NCI-H187 treated with DMSO at 0.1 percent for 48 hours (cell line): ENCODE measurements at places on chromosomes 1 and 21.

- no peak for DNase-seq
Observed at GRCh38 chr1:23763041-23763577, 15.1 kb upstream of the PITHD1 start.

DNA sequence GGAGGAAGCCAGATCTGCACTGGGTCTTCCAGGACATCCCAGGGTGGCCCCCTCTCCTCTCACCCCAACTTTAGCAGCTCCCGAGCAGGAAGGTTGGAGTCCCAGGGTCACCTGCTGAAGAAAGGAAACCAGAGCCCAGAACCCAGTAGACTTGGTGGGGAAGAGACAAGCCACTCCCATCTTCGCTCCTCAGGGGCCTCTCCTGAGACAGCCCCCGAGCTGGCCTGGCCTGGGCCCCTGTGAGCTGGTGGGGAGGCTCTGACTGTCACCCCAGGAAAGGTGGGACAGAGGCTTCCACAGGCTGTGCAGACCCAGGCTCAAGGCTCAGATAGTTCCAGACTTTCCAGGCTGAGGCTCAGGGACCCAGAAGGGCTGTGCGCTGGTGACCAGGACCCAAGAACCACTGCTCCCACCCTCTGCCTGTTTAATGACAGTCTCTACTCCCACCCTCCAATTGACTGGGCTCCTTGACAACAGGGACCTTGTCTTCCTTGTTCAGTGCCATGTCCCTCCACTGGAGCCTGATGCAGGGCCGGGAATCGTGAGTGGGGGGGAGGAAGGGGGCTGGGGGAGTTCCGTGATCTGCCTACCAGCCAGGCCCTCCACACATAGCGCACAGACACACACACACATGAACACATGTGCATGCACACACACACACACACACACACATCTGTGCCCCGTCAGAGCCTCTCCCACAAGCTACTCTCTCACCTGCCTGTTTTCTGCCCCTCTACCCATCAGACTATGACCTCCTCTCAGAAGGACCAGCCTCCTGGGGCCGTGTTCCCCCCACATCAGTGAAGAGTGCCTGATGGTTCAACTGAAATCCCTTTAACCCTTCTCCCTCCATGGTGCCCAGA, 401.2 kb downstream of the MATN1 start:
- DNase-seq = no peak

- no peak for DNase-seq
Observed at GRCh38 chr1:6243993-6244392, at the start of gene HES3. HES3 (plus strand) TSS chr1:6244179; CDS start chr1:6244366, 187 bp downstream.

DNA sequence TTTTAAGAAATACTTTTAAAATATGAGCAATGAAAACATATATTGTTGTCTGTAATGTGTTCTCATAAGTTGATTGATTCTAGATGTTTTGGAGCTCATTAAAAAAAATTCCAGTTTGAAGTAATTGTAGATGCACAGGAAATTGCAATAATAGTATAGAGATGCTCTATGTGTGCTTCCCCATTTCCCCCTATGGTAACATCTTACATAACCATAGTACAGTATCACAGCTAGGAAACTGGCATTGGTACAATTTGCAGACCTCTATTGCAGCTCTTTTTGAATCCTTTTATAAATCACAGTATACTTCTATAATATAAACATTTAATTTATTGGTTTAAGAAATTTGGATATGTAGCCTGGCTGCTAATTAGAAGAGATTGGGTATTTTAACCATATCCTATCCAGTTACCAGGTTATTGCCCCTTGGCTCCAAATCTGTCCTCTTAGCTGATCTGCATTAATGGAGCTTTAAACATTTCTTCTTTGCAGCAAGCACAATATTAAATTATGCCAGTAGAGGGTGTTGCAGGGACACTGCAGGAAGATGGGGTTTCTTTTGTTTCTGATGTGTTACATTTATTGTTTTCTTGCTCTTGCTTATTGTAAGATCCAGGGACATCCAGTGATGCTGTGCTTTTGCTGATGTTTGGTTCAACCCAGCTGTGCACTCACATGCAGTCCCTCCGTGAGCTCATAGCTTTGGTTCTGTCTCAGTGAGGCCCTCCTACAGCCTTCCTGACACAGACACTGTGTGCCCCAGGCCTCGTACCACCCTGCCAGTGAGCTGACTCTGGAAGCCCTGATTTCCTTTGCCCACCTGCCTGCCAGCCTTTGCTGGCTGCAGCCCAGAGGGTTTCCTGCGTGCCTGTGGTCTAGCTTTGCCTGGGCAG, 103.3 kb downstream of the RABGAP1L start:
- peak; percentile 22 for DNase-seq

- DNase-seq = no peak
Observed at GRCh38 chr1:38037221-38037939, 9.2 kb downstream of the POU3F1 start.

GRCh38 chr1:59595774-59596173, 219.0 kb upstream of the HOOK1 start:
- no peak for DNase-seq

DNA sequence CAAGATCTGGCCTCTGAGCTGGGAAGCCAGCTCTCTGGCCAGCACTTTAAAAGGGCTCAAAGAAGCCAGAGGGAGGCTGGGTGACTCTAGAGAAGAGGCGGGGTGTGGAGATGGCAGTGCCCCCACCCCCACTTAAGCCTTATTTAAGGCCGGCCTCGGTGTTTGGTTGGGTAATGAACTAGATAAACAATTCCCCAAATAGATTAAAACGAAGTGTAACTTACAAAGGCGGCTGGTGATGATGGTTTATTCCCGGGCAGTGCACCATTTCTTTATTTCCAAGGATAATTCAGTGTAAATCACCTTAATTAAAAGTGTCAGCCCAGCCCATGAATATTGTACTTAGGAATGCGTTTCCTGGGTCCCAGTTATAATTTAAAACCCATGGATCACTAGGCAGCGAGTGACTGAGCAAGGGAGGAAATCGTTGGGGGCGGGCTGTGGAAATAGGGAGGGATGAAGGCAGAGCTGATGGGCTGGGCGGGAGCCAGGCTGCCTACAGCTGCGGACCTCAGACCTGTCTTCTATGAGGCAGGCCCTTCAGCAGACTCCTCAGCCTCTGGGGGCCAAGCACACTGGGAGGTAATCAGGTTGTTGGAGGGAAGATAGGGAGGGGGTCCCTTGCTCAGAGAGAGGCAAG, 54.9 kb downstream of the TMEM53 start:
- DNase-seq = no peak

- no peak for DNase-seq
Observed at GRCh38 chr21:42705346-42705745, 51.9 kb downstream of the PDE9A start.

DNA sequence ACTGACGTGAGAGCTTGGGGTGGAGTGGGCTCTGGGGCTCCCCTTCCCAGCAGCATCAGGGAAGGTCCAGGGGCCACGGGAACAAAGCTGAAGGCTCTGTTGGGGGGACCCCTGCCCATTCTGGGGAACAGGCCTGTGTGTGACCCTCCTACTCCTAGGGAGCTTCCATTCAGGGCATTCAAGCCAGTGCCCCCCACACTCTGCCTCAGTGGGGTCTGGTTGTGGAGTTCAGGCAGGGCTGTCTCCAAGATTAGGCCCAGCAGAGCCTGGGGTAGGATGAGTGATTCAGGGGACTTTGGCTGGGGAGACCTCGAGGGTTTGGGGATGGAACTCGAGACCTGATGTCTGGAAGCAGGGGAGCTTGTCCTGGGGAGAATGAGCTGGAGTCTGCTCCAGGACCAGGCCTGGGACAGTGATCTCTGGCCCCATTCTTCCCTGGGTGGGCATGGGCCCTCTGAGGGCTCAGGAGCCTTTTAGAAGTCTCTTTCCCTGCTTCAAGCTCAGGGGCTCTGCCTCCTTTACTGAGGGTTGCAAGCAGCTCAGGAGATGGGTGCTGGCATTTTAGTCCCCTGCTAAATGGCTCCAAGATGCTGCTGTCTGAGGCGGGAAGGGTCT, 81.7 kb downstream of the PTPRU start:
- DNase-seq = no peak

DNA sequence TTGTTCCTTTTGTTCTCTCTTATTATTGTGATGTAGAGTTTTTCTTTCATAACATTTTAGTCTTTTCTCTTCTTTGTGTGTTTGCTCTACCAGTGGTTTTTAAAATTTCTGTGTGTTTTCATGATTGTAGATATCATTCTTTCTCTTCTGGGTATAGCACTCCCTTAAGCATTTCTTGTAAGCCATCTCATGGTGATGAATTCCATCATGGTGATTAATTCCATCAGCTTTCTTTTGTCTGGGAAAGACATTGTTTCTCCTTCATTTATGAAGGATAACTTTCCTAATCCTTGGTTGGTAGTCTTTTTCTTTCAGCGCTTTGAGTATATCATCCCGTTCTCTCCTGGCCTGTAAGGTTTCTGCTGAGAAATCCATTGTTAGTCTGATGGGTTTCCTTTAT, 22.7 kb downstream of the CD55 start:
- DNase-seq = no peak

DNA sequence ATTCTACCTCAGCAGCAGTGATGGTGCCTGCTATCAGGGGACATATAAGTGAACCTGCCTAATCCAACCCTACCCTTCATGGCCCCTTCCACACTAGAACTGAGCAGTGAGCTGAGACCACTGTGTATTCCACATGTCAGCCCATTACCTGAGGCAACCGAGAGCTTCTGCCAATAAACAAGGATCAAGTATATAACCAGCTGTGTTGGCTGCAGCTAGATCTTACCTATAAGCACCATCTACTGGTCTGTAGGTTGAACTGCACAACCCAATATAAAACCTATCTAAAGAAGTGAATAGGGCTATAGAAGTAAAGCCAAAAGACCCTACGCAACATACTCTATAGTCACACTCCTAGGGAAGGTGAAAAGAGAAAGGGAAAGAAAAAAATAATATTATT, 376.9 kb downstream of the HHIPL2 start:
- DNase-seq = no peak

GRCh38 chr1:198850196-198850595, 211.4 kb downstream of the PTPRC start:
- DNase-seq = no peak

DNA sequence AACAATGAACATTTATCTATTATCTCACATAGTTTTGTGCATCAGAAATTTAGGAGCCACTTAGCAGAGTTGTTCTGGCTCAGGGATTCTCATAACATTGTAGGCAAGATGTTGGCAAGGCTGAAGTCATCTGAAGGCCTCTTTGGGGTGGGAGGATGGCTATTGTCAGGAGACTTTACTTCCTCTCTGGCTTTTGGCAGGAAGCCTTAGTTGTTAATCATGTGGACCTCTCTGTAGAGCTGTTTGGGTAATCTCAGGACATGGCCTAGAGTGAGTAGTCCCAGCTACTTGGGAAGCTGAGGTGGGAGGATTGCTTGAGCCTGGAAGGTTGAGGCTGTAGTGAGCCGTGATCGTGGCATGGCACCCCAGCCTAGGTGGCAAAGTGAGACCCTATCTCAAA, 40.2 kb downstream of the RASAL2 start:
- no peak for DNase-seq

GRCh38 chr1:61898658-61899057, 156.4 kb downstream of the PATJ start:
- no peak for DNase-seq

- DNase-seq = no peak
Observed at GRCh38 chr1:199132006-199132405, 493.2 kb downstream of the PTPRC start.

DNA sequence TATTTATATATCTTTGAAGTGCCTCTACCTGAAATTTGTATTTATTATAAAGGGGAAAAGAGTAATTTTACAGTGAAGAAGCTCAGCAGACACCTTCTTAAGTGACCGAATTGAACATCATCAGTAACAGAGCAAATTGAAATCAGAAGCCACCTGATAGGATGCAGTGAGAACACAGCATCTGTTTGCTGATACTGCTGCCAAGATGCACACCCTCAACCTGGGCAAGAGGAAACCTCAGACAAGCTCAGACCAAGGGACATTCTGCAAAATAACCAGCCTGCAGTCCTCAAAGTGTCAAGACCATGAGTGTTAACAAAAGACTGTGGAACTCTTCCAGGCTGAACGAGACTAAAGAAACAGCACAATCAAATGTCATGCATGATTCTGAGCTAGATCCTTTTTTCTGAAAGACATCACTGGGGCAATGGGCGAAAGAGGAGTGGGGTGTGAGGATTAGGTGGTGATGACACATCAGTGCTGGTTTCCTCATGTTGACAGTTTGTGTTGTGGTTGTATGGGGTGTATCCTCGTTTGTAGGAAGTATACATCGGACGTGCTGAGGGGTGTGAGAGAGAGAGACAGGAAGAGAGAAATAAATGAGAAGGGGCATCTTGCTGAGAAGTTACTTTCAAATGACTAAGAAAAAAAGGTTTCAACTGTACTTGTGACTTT, 103.7 kb downstream of the ABCA4 start:
- no peak for DNase-seq

DNA sequence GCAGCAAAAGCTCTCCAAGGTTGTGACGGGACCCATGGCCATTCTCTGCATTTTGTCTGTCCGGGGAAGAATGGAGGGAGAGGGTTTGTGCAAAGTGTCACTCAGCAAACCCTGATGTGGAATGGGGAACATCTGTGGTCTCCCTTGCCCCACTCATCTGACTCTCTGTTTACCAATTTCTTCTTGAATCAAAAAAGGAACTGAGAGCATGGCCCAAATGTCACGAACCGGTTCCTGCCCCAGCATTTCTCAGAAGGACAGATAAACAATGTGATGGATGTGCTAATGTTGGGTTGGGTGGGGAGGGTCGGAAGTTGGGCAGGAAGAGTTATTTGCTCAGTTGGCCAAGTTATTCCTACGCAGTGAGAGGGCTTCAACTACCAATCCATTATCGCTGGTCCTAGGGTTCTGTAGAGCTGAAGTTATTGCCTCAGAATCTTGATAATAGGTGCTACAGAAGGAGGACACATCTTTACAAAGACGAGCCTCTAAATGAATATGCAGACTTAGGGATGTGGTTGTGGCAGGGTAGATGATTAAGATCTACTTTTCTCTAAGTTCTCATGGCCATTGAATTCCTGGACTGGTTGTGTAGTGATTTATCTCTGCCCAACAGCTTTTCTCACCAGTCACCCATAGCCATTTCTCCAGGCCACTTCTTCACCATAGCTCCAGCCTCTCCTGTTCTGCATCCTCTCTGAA, 9.6 kb upstream of the DUSP12 start:
- DNase-seq = no peak

DNA sequence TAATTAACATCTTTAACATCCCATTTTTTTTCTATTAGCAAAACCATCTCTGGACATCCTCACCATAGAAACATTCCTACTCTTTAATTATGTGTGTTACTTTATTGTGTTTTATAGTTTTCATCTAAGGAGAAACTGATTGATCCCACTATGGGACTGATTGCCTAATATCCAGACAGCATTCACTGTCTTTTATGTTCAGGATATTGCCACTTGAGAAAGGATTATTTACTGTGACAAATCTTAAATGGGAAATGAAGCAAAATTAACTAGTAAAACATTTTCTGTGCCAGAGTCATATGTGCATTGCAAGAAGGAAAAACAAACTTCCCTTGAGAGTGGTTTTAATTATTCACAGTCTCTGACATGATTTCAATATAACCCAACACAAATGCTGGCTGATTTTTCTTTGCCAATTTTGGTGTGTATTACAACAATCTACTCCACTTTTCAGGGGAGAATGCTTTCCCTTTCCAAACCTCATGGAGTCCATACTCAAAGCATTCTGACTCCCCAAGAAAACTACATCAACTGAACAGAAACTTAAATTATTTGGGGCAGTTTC, 15.8 kb upstream of the RGS13 start:
- no peak for DNase-seq

- peak; percentile 1 for DNase-seq
Observed at GRCh38 chr1:15027515-15027986, 126.0 kb upstream of the TMEM51 start.
